ENCODE measurements at places on chromosomes 7 and 10.

DNA sequence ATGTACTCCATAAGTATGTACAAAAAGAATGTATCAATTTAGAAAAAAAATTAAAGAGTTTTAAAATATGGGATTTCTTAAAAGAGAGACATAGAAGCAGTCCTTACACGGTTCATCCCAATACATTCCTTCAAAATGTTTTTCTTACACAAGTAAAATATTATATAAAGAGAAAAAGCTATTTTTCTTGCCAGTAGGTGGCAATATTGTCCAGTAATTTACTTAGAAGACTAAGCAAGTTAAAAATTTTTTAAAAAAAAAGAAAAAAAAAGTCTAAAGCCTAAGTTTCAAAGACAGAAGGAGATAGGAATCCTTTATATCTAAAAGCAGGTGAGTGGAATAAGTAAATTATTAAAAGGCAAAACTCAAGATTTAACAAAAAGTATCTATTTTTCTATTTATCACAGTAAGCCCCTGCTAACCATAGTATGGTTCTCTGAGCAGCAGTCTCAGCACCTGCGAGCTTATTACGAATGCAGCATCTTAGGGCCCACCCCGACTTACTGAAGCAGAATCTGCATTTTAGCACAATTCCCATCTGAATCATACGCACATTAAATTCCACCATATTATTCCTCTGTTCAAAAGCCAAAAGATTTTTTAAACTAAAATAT is 240.6 kb downstream of the DGKI start:
- peak; percentile 63 for DNase-seq

DNA sequence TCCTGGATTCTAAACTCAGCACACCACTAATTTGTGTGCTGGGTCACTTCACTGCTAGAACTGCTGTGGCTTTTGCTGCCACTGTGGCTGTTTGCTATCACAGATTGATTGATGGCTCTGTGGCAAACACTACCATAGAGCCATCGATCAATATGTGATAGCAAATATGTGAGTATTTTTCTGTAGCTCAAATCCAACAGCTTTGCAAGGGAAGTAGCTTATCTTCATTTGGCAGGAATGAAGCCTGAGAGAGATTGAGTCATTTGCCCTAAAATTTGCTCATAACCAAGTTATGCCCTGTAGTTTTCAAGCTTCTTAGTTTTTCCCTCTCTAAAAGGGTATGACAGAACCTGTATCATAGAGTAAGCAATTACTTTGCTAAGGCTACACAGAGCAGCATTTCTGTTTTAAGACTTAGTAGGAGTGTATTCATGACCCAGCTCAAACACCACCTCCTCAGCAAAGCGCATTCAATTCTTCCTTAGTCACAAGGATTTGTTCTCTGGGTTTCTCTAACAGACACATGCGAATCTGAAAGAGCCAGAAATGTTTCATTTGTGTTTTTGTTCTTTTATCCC is 43.1 kb downstream of the MINPP1 start:
- DNase-seq, result peak; percentile 79

DNA sequence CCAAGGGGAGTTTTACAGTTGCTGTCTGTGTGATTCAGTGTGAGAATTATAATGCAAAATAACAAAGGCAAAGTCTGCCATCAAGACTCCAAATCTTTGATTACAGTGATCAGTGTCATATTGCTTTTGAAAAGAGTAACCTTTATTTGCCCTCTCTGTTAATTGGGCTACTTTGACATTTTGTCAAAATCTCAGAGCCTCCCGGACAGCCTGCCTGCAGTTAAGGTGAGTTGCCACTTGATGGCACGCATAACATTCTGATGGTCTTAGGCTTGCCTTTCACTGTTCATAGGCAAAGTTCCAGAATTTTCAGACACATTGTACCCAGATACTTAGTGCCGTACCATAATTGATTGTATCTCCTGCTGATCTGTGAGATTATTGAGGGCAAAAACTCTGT is 253.5 kb downstream of the ABCA13 start:
- peak; percentile 6 for DNase-seq

DNA sequence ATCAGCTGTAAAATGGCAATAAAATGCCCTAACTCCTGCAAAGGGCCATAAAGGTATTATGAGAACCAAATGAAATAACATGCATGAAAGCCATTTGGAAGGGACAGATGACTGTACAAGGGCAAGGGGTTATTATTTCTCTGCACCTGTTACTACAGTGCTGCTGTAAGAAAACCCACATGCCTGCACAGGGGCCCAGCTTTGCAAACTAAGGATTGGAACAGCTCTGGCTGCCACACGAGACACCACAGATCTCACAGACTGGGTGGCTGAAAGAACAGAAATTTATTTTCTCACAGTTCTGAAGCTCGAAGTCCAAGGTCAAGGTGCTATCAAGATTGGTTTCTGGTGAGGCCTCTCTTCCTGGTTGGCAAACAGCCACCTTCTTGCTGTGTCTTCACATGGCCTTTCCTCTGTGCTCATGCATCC is 409.0 kb upstream of the NRP1 start:
- no peak for DNase-seq

GRCh38 chr10:21510241-21511094 is 15.0 kb downstream of the SKIDA1 start:
- peak; percentile 47 for DNase-seq

DNA sequence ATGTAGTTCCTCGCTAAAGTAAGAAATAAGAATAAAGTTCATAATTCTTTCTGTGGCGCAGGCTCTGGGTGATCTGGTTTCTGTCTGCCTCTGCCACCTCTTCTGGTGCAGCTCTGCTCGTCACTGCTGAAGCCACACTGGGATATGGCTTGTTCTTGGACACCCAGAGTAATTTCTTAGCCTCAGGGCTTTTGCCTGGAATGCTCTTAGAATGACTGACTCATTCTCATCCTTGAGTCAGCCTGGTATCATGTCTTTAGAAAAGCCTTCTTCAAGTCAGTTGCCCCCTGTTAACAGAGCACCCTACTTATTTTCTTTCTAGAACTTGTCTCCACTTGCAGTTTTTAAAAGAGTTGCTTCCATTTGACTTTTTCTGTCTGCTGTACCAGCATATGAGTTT is 2.0 kb downstream of the ZSCAN25 start:
- DNase-seq, result peak; percentile 30

- DNase-seq, result no peak
These were observed 442.2 kb downstream of the TCERG1L start for GRCh38 chr10:130869179-130869841.
